ENCODE measurements at places on chromosomes 12 and 14.

DNA sequence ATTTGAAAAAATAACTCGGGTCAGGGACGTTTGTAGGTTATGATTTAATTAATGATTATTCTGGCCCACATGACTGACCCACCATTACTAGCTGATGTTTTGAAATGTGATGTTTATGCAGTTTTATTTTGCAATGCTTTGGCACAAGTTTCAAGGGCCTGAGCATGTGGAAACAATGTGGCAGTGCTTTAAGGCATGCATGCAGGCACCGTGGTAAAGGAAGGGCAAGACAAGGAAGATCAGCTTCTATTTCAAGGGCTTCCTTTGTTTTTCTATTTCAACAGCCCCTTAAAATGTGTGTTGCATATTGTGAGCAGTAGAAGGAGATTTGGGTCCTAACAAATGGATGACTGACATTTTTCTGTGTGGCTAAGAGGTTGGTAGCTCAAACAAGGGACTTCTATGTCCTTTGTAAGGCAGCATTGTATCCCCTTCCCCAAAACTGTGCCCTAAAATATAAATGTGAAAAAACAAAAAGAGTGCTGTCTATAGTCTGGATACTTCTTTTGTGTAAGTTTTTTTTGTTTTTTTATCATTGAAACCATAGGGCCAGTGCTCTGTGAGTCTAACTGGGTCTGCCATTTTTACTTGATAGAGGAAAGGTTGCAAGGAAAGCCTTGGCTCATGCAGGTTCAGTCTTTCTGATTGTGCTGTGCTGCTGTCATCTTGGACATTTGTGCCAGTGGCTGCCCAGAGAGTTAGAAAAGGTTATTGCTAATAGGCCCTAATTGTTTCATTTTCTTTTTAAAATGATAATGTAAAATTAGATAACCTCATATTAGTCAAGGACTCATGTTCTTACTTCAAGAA, 103.5 kb downstream of the FGD4 start:
- DNase-seq: no peak

DNA sequence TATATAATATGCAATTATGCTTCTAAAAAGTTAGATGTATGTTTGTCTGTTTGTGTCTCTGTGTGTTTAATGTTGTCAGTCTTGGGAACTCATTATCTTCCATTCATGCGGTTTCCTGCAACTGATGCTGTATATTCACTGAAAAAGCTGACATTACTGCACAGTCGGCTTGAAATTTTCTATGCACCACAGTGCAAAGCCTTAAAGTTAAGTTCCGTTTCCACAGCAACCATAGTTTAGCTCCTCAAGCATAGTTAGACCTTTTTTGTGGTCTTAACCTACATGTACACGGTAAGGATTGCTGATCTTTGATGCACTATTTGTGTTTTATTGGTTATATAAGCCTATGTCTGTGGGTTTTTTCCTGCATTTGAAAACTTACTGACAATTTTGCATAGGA, 309.4 kb downstream of the KCNC2 start:
- no peak for DNase-seq

- no peak for DNase-seq
Observed at GRCh38 chr12:115000038-115000437, 316.1 kb upstream of the TBX3 start.

DNA sequence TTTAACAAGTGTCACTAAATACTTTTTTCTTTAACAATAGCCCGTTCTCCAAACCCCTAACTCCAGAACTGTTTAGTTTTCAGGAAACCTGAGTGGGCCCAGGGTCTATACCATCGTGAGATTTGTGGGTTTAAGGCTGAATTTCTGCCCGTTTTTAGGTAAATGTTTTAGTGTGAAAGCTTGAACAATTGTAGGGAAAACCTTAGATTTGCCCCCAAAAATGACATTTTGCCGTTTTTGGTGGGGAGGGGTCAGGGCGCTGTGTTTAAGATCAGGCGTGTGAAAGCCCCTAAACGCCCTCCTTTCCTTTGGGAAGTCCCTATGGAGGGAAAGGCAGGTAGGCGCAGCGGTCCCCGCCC, 320 bp upstream of the PRPF39 start:
- no peak for DNase-seq

Data from stimulated activated CD4-positive, alpha-beta T cell treated with anti-CD3 and anti-CD28 coated beads, TNF-alpha, amount 100 ng/mL, for 48 hours (primary cell).